SW 1271 (cell line): ENCODE measurements at places on chromosomes 2 and 18.

DNA sequence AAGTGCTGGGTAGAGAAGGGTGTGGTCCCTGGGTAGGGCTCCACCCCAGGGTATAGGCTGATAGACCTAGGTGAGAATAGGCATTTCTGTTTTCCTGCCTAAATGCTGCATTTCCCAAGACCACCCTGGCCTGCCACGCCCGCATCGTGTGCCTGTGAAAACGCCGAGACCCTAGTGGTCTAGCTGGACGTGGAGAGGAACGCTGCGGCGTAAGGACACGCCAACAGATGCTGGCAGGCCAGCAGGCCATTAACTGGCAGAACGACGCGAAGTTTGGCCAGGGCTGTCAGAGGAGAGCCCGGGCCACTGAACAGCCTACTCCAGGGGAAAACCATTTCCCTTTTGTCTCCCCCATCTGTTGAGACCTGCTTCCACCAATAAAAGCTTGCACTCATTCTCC is 373.2 kb upstream of the FIGN start:
- no peak for DNase-seq

DNA sequence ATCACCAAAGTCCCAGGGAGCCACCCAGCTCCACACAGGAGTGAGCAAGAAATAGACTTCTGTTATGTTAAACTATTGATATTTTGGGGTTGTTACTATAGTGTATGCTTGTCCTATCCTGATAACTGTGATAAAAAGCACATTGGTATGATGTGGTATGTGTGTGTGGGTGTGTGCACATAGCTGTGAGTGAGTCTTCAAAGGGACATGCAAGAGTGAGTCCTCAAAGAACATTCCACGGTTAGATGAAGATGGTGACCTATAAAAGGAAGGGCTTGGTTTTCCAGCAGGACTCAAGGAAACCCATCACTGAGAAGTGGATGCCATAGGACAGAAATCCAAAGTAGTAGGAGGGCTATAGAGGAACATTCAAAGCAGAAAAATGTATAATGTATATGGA is 342.9 kb downstream of the TSN start:
- no peak for DNase-seq

- no peak for DNase-seq
These were observed 879 bp upstream of the GALNT5 start for GRCh38 chr2:157256626-157257025.

DNA sequence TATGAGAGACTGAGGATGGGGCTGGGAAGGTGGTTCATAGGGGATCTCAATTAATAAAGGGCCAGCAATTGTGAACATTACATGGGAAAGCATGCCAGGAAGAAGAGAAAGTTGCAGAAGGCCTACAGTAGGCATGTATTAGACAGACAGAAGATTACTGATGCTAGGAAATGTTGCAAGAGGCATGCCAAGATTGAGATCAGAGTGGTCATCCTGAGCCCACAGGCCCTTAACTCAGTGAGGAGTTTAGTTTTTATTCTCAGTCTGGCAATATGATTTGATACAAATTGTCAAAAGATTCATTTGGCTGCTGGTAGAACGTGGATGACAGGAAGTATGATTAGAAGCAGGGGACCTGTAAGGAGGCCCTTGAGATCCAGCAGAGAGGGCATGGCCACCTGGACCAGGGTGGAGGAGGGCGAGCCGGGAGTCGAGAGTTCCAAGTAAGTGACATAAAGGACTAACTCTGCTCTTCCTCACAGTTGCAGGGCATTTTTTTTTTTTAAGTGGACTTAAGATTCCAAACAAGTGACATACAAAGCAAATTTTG is 54.9 kb downstream of the EPHA4 start:
- DNase-seq = no peak

GRCh38 chr2:231939022-231939421 is 12.8 kb upstream of the NPPC start:
- DNase-seq = no peak

GRCh38 chr18:54416436-54416835 is 58.7 kb downstream of the C18orf54 start:
- DNase-seq = no peak

GRCh38 chr18:8978394-8978793 is 124.1 kb upstream of the NDUFV2 start:
- no peak for DNase-seq

GRCh38 chr2:119282996-119283511 is 59.4 kb downstream of the STEAP3 start:
- DNase-seq = no peak

- no peak for DNase-seq
These were observed 36.5 kb downstream of the HS1BP3 start for GRCh38 chr2:20614201-20615067.

- no peak for DNase-seq
These were observed 284.5 kb downstream of the SS18 start for GRCh38 chr18:25805939-25806338.

- DNase-seq = no peak
These were observed 52.0 kb downstream of the DCC start for GRCh38 chr18:52391810-52392559.

- DNase-seq = no peak
These were observed 64.7 kb downstream of the BCL2 start for GRCh38 chr18:63254716-63255399.

- DNase-seq = no peak
These were observed 37.0 kb downstream of the CD8B2 start for GRCh38 chr2:106523976-106524665.

DNA sequence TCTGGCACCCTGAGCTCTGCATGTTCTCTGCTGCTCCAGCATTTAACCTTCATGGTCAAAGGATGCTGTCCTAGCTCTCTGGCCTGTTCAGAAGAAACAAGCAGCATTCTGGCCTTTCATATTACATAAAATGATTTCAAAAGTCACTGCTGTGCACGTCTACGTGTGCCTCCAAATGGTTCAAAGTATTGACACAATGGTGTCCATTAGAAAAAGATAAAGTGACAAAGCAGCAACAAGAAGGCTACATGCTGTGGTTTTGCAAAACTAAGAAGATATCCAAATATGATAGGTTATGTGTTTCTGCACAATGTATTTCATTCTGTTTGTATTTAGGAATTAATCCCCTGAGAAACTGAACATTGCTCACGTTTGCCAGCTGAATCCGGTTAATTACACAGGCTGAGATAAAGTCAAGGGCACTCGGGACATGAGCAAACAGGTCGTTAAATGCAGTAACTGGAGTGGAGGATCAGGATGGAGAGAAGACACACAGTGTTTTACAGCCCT is 258.5 kb downstream of the DOK6 start:
- no peak for DNase-seq

DNA sequence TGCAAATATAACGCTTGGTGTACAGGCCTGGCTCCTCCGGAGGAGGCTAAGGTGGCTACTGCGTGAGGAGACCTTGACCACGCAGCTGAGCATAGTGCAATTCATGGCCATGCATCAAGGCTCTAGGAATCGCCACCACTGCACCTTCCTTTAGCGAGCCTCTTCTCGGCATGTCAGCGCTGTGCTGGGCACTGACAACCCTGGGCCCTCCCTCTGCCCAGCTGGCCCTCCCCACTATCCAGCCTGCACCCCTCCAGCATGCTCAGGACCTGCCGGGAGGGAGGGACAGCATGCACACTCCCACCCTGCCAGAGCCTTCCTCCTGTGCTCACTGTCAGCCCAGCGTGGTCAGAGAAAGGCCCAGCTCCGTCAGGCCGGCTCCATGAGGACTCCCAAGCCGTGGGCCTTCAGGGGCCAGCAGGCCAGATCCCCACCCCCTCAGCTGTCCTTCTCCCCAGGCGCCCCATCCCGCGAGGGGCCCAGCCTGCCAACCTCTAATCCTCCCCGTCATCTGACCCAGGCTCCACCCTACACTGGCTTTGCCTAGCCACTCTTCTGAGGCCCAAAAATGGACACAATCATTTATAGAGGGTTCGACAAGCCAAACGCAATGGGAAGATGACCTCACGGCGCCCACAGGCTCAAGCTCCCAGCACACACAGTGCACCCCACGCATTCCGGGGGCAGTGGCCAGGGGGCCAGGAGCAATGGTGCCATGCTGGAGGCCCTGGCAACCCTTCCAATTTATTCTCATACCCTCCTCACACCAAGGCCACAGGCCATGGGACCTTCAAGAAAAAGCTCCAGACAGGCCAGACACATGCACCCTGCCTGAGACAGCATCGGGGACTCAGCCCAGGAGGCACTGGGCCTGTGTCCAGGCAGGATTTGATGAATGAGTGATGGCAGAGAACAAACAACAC is 3.5 kb downstream of the BIN1 start:
- DNase-seq = no peak

GRCh38 chr18:41153871-41154270 is 801.2 kb upstream of the PIK3C3 start:
- DNase-seq = no peak

DNA sequence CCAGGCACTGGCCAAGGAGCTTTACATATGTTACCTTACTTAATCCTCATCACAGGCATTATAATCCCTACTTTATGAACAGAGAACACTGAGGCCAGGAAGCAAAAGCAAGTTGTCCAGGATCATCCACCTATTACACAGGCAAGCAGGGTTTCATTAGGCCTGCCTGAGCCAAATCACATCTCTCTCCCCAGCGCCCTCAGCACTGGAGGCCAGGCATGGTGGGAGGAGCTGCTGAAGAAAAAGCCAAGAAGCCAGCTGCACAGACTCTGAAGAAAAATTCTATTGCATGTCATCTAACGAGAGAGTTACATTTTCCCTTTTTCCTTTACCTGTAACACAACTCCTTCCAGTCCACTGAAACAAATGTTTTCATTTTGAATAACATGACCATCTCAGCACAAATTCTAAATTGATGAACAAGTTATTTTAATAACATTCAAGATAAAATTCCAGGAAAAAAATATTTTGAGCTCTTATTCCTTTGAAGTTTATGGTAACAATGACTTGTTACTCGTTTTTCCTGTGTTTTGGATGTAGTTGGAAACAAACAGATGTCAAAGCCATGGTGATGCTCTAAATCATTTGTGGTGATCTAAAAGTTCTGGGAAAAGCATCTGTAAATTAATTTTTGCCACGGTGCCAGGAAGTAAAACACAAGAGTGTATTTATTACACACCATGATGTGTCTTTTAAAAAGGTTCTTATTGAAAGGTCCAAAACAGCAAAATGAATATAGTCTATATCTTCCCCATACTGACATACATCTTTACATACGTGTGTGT is 139.0 kb upstream of the ITGB6 start:
- DNase-seq = no peak

- no peak for DNase-seq
These were observed 688.9 kb upstream of the ID2 start for GRCh38 chr2:7992612-7993602.

DNA sequence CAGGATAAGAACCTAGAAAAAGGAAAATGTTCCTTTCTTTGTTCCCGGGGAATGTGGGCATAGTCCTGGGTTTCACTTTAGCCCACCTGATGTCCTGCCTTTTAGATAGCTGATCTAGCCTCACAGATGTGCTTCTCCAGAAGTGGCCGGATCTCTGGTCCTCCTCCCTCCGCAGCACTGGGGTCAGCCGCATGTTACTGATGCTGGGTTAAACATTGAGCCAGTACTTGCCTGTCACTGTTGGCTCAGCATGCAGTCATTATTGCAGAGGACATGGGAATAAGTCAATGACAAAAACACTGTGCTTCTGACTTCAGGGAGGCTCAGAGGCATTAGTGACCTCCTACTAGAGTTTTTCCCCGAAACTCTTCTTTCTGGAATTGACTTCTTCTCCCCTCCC is 27.6 kb downstream of the NCK2 start:
- no peak for DNase-seq

DNA sequence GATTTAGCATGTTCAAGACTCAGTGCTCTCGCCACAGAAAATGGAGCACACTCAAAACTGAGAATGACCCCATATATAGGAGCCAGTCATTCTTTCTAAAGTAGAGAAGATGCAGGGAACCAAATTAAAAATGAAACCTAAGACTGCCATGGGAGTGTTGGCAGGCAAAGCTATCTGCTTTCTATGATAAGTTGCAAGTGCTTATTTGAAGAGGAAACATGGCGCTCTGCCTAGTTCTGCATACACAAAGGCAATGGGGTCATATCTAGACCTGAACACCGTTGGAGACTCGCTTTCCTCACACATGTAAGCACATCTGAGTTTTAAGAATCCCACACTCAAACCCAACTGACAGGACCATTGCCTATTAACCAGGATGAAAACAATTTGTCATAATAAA is 292.5 kb downstream of the ALK start:
- no peak for DNase-seq

DNA sequence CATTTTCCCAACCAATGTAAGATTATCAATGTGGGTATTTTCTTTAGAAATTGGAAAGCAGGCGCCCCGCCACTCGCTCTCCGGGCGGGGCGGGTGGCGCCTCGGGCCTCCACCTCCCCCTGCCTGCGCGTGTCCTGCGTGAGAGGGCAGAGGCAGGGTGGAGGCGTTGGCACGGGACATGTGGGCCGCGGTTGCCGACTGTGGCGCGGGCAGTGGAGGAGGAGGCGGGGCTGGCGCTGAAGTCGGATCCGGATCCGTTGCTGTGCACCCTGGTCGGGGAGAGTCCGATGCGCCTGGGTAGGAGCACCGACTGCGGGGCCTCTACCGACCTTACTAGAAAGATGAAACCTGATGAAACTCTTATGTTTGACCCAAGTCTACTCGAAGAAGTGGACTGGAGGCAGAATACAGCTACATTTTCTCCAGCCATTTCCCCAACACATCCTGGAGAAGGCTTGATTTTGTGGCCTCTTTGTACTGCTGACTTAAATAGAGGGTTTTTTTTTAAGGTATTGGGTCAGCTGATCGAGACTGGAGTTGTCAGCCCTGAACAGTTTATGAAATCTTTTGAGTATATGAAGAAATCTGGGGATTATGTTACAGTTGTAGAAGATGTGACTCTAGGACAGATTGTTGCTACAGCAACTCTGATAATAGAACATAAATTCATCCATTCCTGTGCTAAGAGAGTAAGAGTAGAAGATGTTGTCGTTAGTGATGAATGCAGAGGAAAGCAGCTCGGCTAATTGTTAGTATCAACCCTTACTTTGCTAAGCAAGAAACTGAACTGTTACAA is 37.9 kb downstream of the PMS1 start:
- DNase-seq = no peak

DNA sequence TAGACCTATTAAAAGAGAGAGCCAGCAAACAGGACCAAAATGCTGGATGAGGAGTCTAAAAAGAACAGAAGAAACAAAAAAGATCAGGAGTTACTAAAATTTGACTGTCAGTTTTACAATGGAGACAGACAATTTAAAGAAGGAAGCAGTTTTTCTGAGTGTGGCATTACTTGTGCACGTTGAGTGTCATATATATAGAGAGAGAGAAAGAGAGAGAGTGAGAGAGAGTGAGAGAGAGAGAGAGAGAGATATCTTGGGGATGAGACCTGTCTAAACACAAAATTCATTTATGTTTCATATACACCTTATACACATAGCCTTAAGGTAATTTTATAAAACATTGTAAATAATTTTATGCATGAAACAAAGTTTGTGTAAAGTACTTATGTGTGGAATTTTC is 2.1 kb upstream of the GALNT3 start:
- DNase-seq = no peak
